ENCODE measurements at places on chromosomes 1 and 21.

DNA sequence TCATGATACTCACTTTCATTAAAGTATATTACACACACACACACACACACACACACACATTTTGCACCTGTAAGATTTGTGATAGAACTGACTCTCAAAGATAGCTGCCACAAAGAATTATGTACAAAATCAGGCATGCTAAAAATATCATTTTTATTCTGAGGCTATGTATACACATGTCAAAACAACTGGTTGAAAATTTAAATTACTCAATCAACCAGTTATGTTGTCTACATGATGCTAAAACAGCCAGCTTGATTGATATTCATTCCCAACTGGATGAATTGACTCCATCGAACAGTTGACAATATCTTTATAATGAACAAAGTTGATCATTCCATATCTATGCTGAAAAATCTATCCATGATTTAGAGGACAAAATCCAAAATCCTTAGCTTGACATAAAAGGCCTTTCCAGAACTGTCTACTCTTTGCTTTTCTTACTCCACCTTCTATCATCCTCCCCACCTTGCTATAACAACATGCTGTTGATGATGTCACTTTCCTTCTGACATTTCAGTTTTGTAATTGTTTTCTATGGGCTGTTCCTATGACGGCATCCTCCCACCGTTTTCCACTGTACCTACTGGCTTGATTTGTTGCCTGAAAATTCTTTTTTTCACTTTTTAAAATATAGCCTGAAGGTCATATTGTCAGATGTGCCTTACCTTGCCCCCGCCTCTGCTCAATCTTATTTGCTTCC lies 321.5 kb upstream of the OLFM3 start:
- ATAC-seq: no peak
- H3K36me3 ChIP-seq: no peaks in the 10 kb centered on the region
- no peaks in the 10 kb centered on the region for H3K4me1 ChIP-seq
- no peak overlapping the region for H3K27ac ChIP-seq

- H3K27ac ChIP-seq: no peak overlapping the region
- H3K36me3 ChIP-seq: no peaks in the 10 kb centered on the region
- no peak for ATAC-seq
Measured at GRCh38 chr1:195251900-195252299, 1356.3 kb downstream of the KCNT2 start.

- H3K4me3 ChIP-seq: no peak overlapping the region
- H3K4me1 ChIP-seq: no peaks in the 10 kb centered on the region
- peaks cover 9% of the 10 kb centered on the region for H3K27me3 ChIP-seq
- no peaks in the 10 kb centered on the region for H3K36me3 ChIP-seq
- no peak for ATAC-seq
Measured at GRCh38 chr1:46960250-46960649, 19.0 kb upstream of the CYP4A11 start.

- no peaks in the 10 kb centered on the region for H3K27me3 ChIP-seq
- no peaks in the 10 kb centered on the region for H3K4me1 ChIP-seq
- no peak overlapping the region for H3K27ac ChIP-seq
- ATAC-seq: no peak
Measured at GRCh38 chr1:99565606-99566289, 80.2 kb upstream of the PALMD start.

DNA sequence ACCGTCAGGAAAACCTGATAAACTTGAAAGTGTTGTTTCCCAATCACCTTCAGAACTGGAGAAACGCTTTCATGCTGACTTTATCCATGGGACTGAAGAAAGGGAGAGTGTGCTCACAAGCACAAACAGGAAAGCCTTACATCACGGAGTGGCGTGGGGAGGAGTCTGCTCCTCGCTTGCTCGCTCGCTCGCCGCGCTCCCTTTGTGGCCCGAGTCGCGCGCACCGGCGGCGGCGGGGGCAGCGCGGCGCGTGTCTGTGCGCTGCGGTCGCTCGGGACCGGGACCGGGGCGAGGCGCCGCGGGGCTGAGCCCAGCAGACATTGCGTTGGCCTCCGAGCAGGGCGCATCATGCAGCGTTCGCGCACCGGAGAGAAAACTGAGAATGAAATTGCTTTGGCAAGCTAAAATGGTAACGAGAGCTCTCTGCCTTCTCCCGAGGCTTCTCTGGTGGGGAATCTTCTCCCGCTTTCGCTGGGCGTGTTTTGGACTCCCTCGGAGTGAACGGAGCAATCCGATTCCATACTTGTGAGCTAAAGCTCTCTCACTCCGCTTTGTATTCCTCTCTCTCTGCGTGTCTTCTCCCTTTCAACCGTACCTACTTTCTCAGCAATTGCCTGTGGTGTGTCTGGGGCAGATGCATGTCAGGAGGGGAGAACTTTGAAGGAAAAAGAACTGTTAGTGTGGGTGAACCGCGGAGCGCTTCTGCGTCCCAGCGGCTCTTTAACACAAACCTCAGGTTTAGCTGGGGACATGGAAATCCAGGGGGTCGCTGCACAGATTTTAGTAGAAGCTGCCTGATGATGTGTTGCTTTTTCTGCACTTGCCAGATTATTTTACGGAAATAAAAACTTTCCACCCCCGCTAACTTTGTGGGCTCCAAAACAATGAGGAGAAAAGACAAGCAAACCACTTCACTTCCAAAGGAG lies at the start of gene RGL1:
Gene RGL1 (plus strand): TSS at position 205 of the 926 bp plus-strand sequence. CDS start 178 bp downstream, at position 383.
- H3K4me3 ChIP-seq: peak within 1 kb of the TSS; percentile 83
- H3K27ac ChIP-seq: peak within 1 kb of the TSS; percentile 51
- ATAC-seq: peak; percentile 62
- peaks cover 54% of the 10 kb centered on the region for H3K27me3 ChIP-seq
- H3K4me1 ChIP-seq: peaks cover 17% of the 10 kb centered on the region
- H3K36me3 ChIP-seq: peaks cover 18% of the 10 kb centered on the region

- no peak overlapping the region for H3K27ac ChIP-seq
- no peaks in the 10 kb centered on the region for H3K36me3 ChIP-seq
- no peak overlapping the region for H3K4me3 ChIP-seq
- H3K4me1 ChIP-seq: peaks cover 24% of the 10 kb centered on the region
Measured at GRCh38 chr1:27517907-27518718, 28.1 kb upstream of the WASF2 start.

- H3K4me3 ChIP-seq: no peak overlapping the region
- no peaks in the 10 kb centered on the region for H3K36me3 ChIP-seq
- H3K27me3 ChIP-seq: peaks cover 12% of the 10 kb centered on the region
- H3K4me1 ChIP-seq: no peaks in the 10 kb centered on the region
- H3K27ac ChIP-seq: no peak overlapping the region
Measured at GRCh38 chr1:166601650-166602278, 237.5 kb upstream of the POGK start.

DNA sequence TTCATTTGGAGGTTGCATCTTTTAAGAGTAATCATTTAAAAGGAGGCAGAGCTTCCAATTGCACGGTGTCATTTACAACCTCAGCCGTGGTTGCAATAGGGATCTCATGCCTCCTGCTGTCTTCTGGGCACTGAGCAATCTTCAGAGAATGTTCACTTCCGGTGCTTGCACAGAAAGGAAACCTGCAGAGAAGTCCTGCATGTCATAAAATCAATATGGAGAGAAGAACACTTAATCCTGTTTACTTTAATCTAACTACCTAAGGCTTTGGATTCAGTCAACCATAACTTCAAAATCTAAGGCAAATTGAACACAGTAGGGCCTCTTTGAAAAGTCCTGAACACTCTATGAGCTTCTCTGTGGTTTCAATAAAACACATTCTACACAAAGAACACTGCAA lies 11.3 kb upstream of the MAP10 start:
- H3K27me3 ChIP-seq: peaks cover 33% of the 10 kb centered on the region
- ATAC-seq: no peak
- no peak overlapping the region for H3K27ac ChIP-seq
- H3K4me1 ChIP-seq: no peaks in the 10 kb centered on the region
- H3K4me3 ChIP-seq: no peak overlapping the region

GRCh38 chr1:42414551-42415496 lies 34.2 kb downstream of the RIMKLA start:
- H3K27ac ChIP-seq: no peak overlapping the region
- no peak overlapping the region for H3K4me3 ChIP-seq
- no peaks in the 10 kb centered on the region for H3K4me1 ChIP-seq

GRCh38 chr1:3069491-3070308 lies 697 bp downstream of the PRDM16 start:
- no peaks in the 10 kb centered on the region for H3K36me3 ChIP-seq
- ATAC-seq: no peak
- H3K4me3 ChIP-seq: peak overlapping the region; percentile 62
- H3K4me1 ChIP-seq: no peaks in the 10 kb centered on the region
- no peak overlapping the region for H3K27ac ChIP-seq

DNA sequence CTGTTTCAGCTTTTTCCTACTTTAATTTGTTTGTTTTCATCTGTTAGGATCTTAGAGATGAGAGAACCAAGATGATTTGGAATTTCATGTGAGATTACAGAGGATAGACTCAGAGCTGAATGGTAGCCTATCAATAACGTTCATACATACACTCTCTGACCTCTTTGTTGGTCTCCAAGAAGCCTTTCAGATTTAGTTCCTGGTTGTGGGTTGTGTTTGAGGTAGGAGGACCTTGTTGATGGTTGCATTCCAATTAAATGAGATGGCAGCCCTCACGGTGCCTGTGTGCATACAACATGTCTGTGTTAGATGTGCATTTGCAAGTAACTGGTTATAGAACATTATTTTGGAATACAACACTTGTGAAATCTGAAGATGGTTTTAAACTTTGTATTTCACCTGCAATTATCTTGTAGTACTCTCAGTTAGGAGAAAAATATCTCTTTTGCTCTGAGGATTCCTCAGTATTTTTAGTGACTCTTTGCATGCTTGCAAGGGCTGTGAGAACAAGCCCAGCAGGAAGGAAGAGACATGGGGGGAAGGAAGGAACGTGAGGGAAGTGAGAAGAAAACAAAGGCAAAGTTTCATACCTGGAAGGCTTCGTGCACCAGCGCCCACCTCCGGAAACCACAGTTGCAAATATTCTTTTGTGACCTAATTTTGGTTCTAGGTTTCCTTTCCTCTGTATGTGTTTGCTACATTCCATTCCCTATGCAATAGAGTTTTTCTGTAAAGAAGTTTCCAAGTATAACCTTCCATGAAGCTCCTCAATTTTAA lies 291.8 kb downstream of the DISC1 start:
- peaks cover 5% of the 10 kb centered on the region for H3K36me3 ChIP-seq
- H3K4me1 ChIP-seq: peaks cover 36% of the 10 kb centered on the region
- ATAC-seq: no peak

DNA sequence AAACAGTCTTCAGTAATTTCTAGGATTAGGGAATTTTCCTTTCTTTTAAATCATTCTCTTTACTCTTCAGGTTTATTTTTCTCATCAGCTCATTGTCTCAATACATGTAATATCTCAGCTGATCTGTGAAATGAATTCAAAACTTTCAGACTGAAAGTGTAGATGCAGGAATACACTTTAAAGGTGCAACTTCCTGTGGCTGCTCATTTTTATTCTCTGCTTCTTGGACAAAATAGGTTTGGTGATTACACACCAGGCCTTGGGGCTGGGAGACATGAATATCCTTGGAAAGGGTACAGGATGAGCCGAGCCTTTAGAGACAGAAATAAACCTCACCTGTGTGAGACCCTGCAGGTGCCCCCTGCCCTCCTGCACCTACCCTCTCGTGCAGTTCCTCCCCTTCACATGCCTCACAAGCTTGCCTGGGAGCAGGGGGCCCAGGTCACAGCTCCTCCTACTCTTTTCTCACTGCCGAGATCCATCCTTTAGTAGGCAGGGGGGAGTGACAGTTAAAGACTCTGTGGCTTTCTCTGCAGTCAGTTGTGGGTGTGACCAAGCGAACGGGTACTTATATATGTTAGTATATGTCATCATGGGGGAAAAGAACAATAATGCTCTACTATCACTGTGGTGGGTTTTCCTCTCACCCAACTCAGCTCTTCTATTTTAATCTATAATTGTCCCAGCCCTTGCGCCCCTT lies 23.6 kb downstream of the XCL2 start:
- H3K27ac ChIP-seq: no peak overlapping the region
- H3K27me3 ChIP-seq: peaks cover 50% of the 10 kb centered on the region
- peaks cover 13% of the 10 kb centered on the region for H3K4me1 ChIP-seq
- ATAC-seq: no peak

- no peak for ATAC-seq
- H3K4me1 ChIP-seq: no peaks in the 10 kb centered on the region
- no peak overlapping the region for H3K4me3 ChIP-seq
Measured at GRCh38 chr1:199204231-199204630, 565.4 kb downstream of the PTPRC start.

DNA sequence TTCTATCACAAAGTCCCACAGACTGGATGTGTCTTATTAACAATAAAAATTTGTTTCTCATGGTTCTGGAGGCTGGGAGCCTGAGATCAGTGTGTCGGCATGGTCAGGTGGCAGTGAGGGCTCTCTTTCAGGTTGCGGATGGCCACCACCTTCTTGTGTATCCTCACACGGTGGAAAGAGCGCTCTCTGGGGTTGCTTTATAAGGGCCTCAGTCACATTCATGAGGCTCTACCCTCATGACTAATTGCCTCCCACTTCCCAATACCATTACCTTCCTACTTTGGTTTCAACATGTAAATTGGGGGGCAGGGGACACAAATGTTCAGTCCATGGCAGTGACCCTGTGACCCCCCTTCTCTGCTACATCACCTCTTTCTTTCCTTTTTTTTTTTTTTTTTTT lies 20.7 kb upstream of the MX1 start:
- H3K36me3 ChIP-seq: peaks cover 88% of the 10 kb centered on the region
- no peak for ATAC-seq
- H3K27me3 ChIP-seq: no peaks in the 10 kb centered on the region
- H3K4me3 ChIP-seq: no peak overlapping the region

- H3K27ac ChIP-seq: no peak overlapping the region
- H3K4me1 ChIP-seq: peaks cover 8% of the 10 kb centered on the region
- ATAC-seq: no peak
- no peak overlapping the region for H3K4me3 ChIP-seq
- H3K27me3 ChIP-seq: no peaks in the 10 kb centered on the region
Measured at GRCh38 chr1:43345120-43345519, 7.5 kb downstream of the MPL start.

Data from stimulated activated memory B cell treated with anti-CD40 and anti-IgM and Interleukin-4, amounts not matched to agents 10 μg/mL and 1 μg/mL and 100 μg/mL, for 72 hours (primary cell).